ENCODE measurements at places on chromosomes 2 and 18.

GRCh38 chr2:20034821-20035220, 16.6 kb downstream of the LAPTM4A start:
- DNase-seq, result no peak

DNA sequence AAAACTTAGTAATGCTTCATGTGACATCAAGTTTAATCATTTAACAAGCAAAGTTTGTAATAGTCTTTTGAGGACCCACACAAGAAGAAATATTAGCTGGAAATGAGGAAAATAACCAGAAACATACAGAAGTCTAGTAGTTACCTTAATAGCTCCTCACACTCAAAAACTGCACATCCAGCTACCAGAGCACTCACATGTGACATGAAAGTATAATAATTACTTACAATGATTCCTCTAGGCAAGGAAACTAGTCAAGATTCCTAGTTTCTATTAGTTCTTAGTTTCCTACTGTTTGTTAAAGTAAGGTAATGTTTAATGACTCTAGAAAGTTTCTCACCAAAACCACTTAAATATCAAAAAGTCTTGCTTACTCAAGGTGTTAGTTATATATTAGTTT, 335.8 kb downstream of the RAD51AP2 start:
- no peak for DNase-seq

- DNase-seq, result no peak
Observed at GRCh38 chr2:124325667-124326440, 300.8 kb downstream of the CNTNAP5 start.

DNA sequence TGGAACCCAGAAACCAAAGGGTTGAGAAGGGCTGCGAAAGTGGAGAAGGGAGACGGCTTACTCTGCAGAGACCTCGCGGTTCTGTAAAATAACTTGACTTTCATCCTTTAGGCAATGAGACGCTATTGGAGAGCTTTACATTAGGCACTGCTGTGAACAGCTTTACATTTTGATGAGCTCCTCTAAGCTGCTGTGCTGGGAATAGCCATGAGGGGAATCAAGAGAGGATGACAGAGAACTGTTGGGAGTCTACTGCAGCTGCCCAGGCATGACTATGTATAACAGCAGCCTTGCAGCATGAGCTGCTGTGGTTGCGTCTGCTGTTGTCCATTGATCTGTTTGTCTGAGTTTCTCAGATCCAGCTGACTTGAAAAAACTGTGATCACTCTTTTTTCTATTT, 310.8 kb upstream of the MAP2 start:
- DNase-seq, result no peak

DNA sequence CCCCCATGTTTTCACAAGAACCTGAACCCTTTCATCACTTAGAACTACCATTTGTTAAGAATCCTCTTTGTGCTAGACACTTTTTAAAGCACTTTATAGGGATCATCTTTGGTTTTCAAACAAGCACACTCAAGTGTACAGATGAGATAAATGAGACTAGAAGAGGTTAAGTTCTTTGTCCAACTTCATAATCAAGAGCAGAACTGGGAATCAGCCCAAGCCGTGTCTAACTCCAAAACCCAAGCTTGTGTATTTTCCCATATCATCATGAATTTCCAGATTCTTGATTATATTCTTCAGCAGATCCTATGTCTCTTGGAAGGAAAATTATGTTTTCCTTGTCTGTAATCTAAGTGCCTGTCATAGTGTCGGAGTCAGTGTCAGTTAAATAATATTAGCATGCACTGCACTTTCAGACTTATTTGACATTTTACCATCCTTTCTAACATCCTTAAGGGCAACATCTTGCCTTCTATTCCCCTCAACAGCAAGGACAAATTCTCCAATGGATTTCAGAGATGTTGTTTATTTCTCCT, 123.0 kb upstream of the SETBP1 start:
- no peak for DNase-seq

- no peak for DNase-seq
Observed at GRCh38 chr2:148716378-148716920, 71.9 kb downstream of the EPC2 start.

- DNase-seq, result no peak
Observed at GRCh38 chr2:233528182-233528581, 38.4 kb downstream of the USP40 start.

GRCh38 chr2:191664823-191665677, 12.9 kb upstream of the NABP1 start:
- DNase-seq, result no peak

GRCh38 chr2:38269421-38269820, 107.7 kb downstream of the ATL2 start:
- DNase-seq, result no peak

- DNase-seq, result peak; percentile 73
Observed at GRCh38 chr2:217568289-217568971, 434.4 kb downstream of the TNS1 start.

Measured in mesenchymal stem cell (in vitro differentiated cells and primary cell).